NCI-H1105 treated with DMSO at 0.1 percent for 48 hours (cell line): ENCODE measurements at places on chromosomes 1 and 21.

- DNase-seq = peak; percentile 24
Observed at GRCh38 chr21:37642493-37642892, 273.8 kb downstream of the KCNJ6 start.

DNA sequence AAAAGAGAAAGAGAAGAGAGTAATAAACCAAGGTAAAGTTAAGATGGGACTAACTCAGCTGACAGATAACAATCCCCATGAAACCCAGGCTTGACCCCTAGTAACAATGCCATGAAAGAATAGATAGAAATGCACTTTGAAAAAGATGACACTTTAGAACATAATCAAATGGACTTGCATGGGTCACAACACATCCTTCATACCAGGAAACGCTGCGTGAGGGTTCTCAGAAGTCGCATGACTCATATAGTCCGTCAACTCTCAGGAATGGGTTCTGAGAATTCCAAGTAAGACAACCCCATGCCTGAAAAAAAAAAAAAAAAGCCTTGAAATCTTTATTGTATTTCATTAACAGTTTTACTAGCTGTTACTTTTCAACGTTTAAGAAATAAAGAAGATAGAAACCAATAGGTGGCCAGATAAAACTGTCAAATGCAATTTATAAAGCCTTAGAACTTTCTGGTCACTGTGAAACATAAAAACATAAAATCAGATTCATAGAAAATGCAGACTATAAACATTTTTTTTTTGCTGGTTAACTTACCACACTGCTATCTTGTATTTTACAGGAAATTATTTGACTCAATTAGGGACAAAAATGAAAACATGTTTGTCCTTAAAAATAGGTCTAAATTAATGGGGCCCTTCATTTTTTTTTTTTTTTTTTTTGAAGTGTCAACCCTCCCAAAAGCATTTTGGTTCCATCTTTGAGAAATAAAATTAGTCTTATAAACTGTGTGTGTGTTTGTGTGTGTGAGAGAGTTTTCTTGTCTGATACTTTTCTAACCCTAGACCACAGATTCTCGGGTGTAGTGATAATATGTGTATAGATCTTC, 202.1 kb downstream of the NCAM2 start:
- no peak for DNase-seq

GRCh38 chr1:228316589-228317387, 89.8 kb downstream of the TRIM11 start:
- DNase-seq = no peak

- no peak for DNase-seq
Observed at GRCh38 chr1:26029864-26030481, 8.4 kb downstream of the EXTL1 start.

GRCh38 chr1:16174261-16174868, 18.5 kb upstream of the EPHA2 start:
- DNase-seq = no peak

DNA sequence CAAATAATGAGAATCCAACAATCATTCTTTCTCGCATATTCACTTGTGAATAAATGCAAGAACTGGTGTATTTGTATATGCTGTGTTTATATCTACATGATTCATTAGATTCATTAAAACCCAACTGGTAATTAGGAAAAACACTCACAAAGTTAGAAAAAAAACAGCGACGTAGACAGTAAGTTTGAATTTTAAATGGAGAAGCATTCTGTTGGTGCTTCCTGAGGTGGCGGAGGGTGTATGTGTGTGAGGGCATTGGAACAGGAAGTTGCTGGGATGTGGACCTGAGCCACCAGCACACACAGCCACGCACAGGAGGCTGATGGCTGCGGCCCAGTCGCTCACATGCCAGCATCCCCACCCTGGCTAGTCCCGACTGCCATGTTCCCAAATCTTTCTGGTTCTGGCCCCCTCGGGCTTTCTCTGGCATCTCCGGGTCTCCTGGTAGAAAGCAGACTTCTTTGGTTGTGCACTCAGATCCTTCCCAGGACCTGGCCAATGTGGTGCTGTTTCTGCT, 121.6 kb upstream of the IRF2BP2 start:
- DNase-seq = no peak

- no peak for DNase-seq
Observed at GRCh38 chr1:9241891-9242290, 7.3 kb downstream of the H6PD start.

GRCh38 chr1:227607336-227607898, 44.1 kb downstream of the ZNF678 start:
- DNase-seq = no peak

- no peak for DNase-seq
Observed at GRCh38 chr1:21184276-21184675, 7.6 kb upstream of the EIF4G3 start.

DNA sequence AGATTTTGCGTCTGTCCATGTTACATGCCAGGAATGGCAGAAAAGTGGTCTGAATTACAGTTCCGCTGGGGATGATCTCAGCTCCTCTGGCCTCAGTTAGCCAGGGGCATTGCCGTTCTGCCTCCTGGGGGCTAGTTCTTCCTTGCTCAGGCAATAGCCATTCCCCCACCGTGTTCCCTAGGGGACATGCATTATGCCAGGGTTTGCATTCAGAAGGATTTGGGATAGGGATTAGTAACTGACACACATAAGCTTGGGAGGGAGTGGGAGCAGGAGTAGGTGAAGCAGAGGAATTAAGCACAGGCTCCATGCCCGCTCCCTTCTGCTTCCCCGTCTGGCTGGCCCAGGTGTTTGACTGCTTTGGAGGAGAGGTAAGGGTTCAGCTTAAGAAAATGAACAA, 12.7 kb downstream of the LRRC71 start:
- no peak for DNase-seq

- no peak for DNase-seq
Observed at GRCh38 chr1:40344597-40344996, 27.5 kb upstream of the COL9A2 start.

- DNase-seq = no peak
Observed at GRCh38 chr1:208068407-208068806, 157.5 kb upstream of the CD34 start.

GRCh38 chr1:219518168-219518906, 94.6 kb downstream of the ZC3H11B start:
- no peak for DNase-seq
